ENCODE measurements at places on chromosomes 5 and 9.

- DNase-seq, result no peak
These were observed 25.7 kb upstream of the NOTCH1 start for GRCh38 chr9:136571531-136571930.

- DNase-seq, result no peak
These were observed 86.9 kb upstream of the MAP1B start for GRCh38 chr5:72020161-72020983.

DNA sequence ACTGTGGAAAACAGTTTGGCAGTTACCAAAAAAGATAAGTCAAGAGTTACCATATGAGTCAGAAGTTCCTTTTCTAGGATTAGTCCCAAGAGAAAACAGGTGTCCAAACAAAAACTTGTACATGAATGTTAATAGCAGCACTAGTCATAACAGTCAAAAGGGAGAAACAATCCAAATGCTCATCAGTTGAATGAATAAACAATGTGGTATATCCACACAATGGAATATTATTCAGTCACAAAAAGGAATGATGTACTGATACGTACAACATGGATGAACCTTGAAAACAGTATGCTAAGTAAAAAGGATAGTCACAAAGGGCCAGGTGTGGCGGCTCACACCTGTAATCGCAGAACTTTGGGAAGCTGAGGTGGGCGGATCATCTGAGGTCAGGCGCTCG lies 7.9 kb downstream of the ZNF510 start:
- no peak for DNase-seq

- DNase-seq, result no peak
These were observed 560 bp upstream of the NDUFS6 start for GRCh38 chr5:1800472-1801221.

DNA sequence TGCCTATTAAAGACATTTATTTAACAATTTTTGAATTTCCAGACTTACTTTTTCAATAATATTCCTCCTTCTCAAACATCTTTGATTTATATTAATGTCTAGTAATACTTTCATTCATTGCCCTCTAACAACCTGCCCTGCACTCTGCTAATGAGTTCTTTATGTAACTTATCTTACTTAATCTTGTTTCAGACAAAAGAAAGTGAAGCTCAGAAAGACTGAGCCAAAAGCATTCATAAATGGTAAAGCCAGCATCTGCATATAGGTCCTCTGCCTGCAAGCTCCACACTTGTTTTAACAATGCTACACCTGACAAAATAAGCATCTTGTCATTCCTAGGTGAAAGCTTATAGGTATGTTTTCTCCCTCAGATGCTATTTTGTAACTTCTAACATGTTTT lies 2.4 kb upstream of the TNPO1 start:
- no peak for DNase-seq

- DNase-seq, result no peak
These were observed 24.1 kb upstream of the RNF20 start for GRCh38 chr9:101509572-101509971.

DNA sequence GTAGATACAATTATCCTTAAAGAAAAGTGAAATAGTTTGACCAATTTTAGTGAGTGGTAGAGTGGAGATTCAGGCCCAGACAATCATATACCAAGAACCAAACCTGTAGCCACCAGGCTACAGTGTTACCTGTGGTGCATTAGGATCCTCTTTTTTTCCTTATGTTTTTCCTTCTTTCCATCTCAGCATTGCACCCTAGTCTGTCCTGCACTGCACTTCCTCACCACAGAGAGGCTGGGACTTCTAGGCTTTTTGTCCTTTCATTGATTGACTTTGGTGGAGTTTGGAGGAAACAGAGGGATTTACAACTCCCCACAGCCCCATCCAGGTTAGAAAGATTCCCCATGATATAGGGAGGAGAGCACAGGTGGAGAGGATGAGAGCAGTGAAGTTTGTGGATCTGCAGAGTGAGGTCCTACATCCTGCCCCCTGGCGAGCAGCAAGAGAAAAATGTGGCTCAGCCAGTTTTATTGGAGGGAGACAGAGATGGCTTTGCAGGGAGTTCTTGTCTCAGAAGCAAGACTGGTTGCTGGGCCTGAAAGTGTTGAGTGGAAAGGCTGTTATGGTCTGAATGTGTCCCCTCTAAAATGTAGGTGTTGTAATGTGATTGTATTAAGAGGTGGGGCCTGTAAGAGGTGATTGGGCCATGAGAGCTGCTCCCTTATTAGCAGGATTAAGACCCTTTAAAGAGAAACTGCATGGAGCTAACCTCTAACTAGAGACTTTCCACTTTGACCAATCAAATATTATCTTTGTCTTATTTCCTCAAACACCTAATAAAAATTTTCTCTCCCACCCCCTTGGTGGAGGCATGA lies 36.2 kb downstream of the KIF4B start:
- DNase-seq, result no peak

DNA sequence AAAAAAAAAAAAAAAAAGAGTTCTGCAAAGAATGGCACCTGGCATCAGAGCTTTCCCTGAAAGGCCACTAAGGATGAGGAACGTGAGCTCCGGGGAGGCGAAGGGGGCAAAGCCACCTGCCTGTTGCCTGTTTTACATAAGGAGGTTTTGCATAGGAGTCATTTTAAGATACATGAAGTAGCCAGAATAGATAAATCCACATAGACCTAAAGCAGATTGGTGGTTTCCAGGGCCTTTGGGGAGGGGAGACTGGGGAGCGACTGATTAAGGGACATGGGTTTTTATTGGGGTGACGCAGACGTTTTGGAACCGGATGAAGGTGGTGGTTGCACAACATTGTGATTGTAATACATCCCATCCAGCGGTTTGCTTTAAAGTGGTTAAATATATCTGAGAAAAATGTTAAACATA lies 7.1 kb downstream of the NEK6 start:
- no peak for DNase-seq

DNA sequence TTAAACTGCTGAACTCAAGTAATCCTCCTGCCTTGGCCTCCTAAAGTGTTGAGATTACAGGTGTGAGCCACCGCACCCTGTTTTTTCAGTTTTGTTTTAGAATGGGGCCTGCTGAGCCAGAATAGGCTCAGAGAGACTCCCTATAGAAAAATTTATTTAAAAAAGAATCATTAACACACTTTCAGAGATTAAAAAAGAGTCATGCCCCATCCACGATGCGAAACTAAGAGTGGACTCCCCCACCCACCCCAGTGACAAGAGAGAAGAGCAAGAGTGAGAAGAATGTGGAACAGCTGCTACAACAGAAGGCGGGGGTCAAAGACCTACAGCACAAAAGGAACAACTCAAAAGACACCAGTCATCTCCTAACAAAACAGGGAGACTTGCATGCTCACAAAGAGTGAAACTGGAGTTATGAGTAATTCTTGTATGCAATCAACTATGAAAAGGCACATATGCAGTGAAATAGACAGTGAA lies 47.2 kb downstream of the GLDC start:
- DNase-seq, result no peak

Measured in left hindlimb (tissue), 1 donor.